ENCODE measurements at places on chromosomes 3 and 15.

- no peak for DNase-seq
Measured at GRCh38 chr3:99021466-99021865, 120.0 kb upstream of the DCBLD2 start.

DNA sequence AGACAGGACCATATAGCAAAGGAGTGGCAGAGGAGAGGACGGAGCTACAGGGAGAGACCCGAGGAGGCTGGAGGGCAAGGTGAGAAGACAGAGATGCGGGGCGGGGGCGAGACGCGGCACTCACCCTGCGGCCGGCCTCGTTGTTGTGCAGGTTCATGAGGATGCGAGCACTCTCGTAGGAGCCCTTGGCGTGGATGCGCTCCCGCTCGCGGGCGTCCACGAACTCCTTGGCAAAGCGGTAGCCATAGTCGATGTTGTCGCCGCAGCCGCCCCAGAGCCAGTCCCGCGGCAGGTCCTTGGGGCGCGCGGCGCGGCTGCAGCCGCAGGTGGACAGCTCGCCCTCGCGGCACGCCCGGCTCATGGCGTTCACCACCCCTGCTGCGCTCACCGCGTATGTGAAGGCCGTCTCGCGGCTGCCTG is 12.9 kb downstream of the WNT5A start:
- no peak for DNase-seq

- no peak for DNase-seq
Measured at GRCh38 chr3:99871231-99872045, 53.8 kb downstream of the CMSS1 start.

GRCh38 chr3:16770792-16771191 is 114.0 kb upstream of the PLCL2 start:
- DNase-seq = no peak

DNA sequence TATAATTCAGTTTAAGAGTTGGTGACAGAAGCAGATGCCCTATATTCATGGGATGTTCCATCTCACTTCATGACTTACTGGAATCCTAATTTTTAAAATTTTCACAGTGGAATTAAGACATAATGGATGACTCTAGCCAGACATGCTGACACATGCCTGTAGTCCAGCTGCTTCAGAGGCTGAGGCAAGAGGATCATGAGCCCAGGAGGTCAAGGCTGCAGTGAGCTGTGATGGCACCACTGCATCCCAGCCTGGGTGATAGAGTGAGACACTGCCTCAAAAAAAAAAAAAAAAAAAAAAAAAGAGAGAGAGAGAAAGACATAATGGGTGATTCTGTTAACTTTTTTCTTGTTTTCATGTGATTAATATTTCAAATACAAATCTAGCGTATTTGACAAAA is 123.6 kb downstream of the KLHL25 start:
- no peak for DNase-seq

- no peak for DNase-seq
Measured at GRCh38 chr3:100533176-100533575, 40.8 kb downstream of the TMEM45A start.

GRCh38 chr3:78741066-78741645 is 1026.6 kb downstream of the ROBO1 start:
- no peak for DNase-seq

- DNase-seq = peak; percentile 14
Measured at GRCh38 chr15:77031376-77032050, 36.6 kb downstream of the PSTPIP1 start.

- no peak for DNase-seq
Measured at GRCh38 chr15:68275165-68275746, 2.3 kb upstream of the FEM1B start.
